A673 (cell line): ENCODE measurements at places on chromosomes 5 and 9.

DNA sequence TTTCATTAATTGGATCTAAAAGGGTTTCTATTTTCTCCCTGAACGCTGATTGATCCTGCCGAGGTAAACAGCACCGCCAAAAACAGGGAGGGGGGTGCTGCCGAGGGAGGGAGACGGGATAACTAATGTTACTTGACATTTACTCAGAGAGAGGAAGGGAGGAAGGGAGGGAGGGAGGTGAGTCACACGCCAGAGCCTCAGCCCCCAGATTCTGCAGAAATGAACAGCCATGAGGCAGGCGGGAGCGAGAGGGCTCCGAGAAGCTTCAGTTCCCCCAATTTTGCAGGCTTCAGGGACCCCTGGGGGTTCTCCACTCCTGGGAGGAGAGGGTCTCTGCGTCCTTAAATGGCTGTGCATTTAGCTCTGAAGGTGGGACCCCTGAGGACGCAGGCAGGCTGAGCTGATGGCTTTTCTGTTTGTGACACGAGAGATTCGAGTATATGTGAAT is 59.1 kb upstream of the IER5L start:
- peak; percentile 36 for DNase-seq

- DNase-seq: no peak
Observed at GRCh38 chr9:136609838-136610311, 52.8 kb upstream of the EGFL7 start.

- DNase-seq: no peak
Observed at GRCh38 chr9:31519011-31519410, 865.4 kb upstream of the ACO1 start.

GRCh38 chr5:138557677-138558076 is 14.6 kb upstream of the ETF1 start:
- DNase-seq: no peak

- no peak for DNase-seq
Observed at GRCh38 chr9:127915801-127916719, 781 bp downstream of the ST6GALNAC4 start.

DNA sequence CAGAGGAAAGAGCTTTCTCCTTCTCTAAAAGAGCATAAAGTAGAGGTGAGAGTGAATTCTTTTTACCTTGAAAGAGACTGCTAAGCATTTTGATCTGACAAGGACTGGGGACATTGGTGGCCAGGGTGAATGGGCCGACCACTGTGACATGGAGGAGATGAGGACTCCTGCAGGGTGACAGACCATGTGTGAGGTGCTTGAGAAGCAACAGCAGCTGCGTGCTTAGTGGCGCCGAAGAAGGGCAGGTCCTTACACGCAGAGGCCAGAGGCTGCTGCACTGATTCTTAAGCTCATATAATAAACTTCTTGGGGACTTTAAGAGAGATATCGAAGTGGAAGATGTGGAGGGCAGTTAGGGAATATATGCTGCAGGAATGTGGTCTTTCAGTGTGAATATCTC is 8.7 kb upstream of the JAKMIP2 start:
- DNase-seq: no peak

DNA sequence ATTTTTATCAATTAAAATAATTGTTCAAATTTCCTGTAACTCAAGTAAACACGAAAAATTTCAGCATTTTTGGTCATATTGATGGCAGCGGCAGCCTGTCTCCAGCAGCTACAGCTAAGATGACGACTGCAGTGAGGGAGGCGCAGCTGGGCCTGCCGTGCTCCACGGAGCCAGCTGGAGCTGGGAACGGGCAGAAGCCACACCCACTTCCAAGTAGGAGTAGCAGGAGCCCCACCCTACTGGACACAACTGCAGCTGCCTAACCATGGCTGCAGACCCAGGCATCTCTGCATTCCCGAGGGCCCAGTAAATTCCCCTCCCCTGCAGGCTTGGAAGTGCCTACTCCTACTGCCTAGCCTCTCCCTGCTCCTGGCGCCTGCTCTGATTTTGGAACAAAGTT is 2031.7 kb downstream of the EFNA5 start:
- DNase-seq: no peak

GRCh38 chr5:17115855-17116254 is 101.6 kb upstream of the BASP1 start:
- no peak for DNase-seq

DNA sequence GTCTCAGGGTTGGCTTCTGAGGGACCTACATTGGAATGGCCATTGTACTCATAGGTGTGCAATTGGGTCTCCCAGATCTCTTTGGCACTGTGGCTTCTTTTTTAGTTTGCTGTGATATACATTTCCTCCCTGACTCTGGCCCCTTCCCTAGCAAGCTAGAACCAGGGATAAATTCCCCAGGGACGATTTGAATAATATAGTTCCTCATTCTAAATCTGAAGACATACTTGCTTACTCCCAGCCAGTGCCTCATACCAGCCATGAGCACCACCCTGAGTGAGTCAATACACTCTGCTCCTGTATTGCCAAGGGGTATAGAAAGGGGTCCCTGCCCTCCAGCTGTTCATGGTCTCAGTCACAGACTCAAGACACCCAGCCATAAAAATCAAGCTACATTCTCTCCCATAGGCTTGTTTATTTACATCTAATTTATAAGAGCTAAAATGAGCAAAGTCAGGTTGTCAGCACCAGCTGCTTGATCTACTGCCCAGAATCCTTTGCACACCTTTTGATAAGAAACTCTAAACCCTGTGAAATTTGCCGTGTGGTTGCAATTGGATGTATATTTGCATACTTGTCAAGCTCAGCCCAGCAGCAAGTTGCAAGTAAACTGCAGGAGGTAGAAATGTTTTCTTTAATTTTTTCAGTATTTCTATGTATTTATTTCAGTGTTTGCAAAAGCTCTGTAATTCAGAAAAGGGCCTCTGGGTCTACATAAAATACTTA is 219.9 kb upstream of the IRX1 start:
- no peak for DNase-seq

DNA sequence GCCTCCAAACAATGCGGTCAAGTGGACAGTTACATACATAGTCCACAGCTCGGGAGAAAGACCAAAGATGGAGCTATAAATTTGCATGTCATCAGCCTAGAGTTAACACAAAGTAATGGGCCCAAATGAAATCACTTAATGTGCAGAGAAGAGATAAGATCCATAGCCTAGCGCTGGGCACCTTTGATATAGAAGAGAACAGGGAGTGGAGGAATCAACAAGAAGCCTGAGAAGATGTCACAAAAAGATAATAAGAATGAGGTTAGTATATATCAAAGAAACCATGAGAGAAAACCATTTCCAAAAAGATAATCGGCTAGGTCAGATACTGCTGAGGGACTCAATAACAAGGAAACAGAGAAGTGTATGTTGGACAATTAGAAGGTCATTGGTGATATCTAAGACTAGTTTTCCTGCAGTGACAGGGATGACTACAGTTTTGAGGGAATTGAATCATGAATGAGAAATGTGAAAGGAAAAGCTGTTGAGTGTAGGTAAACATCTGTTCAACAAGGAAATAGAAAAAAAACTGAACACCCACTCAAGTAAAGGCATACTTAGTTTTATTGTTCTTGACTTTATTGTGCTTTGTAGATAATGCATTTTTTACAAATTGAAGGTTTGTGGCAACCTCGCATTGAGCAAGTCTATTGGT is 68.7 kb upstream of the CDH6 start:
- no peak for DNase-seq

- DNase-seq: no peak
Observed at GRCh38 chr9:128254362-128254761, 21.4 kb downstream of the GOLGA2 start.

- peak; percentile 19 for DNase-seq
Observed at GRCh38 chr5:128782446-128782845, 182.8 kb upstream of the SLC27A6 start.

DNA sequence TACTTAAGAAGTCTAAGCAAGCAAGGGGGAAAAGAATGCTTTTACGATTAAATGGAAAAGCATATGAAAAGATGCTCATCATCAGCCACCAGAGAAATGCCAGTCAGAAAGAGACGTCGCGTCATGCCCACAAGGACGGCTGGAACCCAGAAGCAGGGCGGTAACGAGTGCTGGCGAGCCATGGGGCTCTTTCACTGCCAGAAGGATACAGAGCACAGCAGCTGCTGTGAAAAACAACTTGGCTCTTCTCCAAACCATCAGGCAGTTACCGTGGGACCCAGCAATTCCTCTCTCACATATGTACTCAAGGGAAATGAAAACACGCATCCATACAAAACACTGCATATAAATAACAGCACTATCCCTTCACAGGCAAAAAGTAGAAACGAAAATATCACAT is 95.5 kb downstream of the CAMSAP1 start:
- no peak for DNase-seq

DNA sequence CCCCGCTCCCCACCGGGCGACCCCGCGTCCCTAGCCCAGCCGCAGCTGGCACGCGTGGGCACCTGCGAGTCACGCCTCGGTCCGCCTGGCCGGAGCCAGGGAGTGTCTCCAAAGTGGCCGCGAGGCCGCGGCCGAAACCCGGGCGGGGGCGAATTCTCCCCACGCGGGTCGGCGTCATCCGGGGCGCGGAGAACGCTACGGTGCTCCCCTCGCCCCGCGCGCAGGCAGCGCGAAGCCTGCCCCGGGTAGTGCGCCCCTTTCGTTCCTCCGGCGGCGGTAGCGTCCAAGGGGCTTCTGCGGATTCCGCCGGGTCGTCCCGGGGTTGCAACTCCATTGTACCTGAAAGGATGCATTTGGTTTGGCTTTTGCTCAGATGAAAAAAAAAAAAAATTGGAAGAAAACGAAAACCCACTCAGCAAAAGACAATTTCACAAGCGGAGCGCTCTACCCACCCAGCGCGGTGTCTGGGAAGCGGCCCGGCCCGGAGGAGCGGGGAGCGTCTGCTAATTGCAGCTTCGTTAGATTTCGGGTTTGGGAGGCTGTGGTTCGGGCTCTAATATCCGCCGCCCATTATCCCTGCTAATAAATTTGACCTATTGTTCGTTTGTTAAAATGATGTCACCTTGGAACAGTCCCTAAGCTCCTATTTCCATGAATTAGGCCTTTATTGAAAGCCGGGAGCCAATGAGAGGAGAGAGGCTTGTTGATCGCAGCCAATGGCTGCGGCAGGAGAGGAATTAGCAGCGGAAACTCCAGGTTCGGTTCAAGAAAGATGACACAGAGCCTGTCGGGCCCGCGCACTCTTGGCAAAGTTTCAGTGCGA is at the start of gene TLX3:
Gene TLX3, plus strand, starts transcription at position 796 of the 823 bp plus-strand sequence. CDS start 118 bp downstream, outside the sequence.
- peak; percentile 15 for DNase-seq

DNA sequence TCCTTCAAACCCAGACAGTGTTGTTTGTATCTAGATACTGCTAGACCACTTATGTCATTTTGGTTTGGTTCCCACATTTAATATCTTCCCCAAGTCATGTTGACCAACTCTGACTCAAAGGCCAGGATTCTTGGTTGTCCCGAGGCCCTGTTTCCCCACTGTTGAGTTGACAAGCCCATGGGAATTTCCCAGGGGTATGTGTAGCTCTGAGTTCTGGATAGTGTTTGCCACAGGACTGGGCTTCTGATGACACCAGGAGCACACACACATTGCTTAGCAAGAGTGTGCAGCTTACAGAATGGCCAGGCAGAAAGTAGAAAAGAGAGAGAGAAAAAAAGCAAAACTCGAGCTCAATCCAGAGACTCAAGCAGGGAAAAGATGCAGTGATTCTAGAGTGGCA is 214.4 kb downstream of the NXNL2 start:
- DNase-seq: no peak

GRCh38 chr5:160165137-160166068 is 46.2 kb upstream of the PWWP2A start:
- peak; percentile 73 for DNase-seq

GRCh38 chr5:172855597-172856292 is 21.7 kb downstream of the ERGIC1 start:
- DNase-seq: no peak

DNA sequence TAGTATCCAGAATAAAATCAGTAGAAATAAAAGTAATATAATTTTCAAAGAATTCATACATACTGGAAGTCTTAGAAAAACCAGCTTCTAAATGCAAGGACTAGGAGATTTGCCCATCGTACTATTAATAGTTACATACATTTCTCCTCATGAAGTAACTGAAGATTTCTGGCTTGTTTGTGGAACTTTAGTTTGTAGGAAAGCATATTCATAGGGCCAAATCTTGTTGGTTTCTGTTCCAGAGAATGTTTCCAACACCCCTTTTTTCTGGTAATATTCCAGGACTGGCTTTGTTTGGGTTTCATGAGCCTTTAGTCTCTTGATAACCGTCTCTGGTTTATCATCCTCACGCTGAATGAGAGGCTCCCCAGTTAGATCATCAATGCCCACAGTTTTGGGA is 66.3 kb upstream of the TJP2 start:
- no peak for DNase-seq

DNA sequence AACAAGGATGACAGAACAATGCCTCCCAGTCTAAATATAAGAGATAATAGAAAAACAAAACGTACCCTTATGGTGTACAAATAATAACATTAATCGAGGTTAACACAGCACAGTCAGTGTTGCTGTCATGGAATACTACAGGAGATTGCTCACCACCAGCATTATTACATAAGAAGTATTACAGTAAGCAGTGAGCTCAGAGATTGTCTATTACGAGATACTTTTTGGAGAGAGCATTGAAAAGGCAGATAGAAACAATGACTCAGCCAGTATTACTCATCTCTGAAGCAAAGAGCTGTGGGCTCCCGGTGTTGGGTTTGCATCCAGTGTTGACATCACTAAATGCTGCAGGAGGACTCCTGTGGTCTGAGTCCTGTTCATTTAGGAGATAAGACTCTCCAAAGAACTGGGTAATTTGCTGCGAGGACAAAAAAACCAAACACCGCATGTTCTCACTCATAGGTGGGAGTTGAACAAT is 191.9 kb upstream of the SEMA6A start:
- DNase-seq: peak; percentile 81

GRCh38 chr9:16509997-16510396 is 360.5 kb downstream of the BNC2 start:
- no peak for DNase-seq

- DNase-seq: no peak
Observed at GRCh38 chr5:62450259-62450658, 37.7 kb downstream of the IPO11 start.

DNA sequence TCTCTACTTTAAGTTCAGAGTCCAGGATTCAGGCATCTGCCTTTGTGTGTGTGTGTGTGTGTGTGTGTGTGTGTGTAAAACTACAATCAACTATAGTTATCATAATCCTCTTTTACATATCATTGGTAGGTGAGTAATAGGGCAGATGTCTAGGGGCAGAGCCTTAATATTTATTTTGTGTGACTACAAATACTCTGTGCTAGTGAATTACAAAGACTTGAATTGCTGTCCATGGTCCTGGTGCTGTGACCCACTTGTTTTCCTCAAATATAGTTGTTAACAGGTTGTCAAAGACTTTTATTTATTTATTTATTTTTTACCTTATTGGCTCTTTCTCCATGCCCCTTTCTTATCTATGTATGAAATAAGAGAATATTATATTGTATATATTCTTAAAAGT is 196.8 kb downstream of the ANXA1 start:
- DNase-seq: peak; percentile 4

GRCh38 chr9:117796681-117797080 is 92.5 kb downstream of the TLR4 start:
- no peak for DNase-seq

GRCh38 chr5:4487581-4487980 is 652.5 kb upstream of the ADAMTS16 start:
- DNase-seq: no peak

DNA sequence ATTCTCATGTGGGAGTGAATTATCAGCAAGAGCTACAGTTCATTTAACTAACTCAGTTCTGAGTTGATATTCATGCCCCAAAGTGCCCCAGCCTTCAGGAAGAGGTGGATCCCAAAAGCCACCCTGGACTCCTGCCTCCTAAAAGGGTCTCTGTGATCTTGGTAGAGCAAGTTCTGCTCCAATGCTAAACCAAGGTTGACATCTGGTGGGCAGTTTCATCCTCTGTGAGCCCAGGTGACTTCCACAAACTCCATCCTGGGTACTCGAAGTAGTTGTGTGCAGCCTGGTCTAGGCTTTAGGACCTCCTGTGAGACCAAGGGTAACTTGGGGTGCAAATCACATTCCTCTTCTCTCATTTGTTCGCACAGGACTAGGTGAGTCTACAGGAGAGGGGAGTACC is 816.8 kb downstream of the MTRR start:
- DNase-seq: no peak
